Activated gamma-delta T cell treated with anti-CD3 and anti-CD28 coated beads, Interleukin-2, amount 50 U/mL, for 16 hours (primary cell): ENCODE measurements at places on chromosomes 4 and X.
A peak's percentile ranks its signal among the peaks of the same experiment; 100 is the strongest.

DNA sequence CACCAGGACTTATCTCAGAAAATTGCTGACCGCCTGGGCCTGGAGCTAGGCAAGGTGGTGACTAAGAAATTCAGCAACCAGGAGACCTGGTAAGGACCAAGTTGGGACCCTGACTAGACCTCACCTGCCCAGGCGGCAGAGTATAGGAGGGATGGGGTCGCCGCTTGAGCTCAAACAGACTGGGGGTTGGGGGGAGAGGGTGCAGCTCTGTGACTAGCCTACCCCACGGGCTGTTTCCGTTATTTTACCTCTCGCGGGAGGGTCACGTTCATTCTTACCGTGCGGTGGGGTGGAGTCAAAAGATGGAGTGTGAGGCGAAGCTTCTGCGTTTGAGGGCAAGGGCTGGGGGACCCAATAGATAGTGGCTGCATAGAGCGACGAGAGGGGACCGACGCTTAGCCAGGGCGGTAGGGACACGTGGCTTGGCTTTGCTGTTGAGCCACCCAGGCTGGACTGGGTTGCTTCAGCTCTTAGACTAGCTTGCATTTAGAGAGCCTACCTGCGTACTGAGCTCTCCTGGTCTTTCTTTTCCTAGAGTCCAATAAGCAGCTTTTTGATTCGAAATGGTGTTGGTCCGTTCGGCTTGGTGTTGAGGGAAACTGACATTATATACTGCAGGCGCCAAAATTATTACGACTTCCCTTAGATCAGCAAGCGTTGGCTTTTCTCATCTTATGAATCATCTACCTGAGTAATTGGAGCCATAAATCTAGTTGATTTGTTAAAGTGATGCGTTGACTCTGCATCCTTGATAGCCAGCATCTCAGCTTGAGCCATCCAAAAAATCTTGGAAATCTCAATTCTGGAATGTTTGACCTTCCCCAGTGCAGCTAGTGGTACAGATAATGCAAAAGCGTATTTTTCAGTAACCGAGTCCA is 591 bp downstream of the PRPS1 start:
- DNase-seq: peak; percentile 2

GRCh38 chrX:11382930-11383329 is 89.7 kb downstream of the AMELX start:
- DNase-seq: no peak

DNA sequence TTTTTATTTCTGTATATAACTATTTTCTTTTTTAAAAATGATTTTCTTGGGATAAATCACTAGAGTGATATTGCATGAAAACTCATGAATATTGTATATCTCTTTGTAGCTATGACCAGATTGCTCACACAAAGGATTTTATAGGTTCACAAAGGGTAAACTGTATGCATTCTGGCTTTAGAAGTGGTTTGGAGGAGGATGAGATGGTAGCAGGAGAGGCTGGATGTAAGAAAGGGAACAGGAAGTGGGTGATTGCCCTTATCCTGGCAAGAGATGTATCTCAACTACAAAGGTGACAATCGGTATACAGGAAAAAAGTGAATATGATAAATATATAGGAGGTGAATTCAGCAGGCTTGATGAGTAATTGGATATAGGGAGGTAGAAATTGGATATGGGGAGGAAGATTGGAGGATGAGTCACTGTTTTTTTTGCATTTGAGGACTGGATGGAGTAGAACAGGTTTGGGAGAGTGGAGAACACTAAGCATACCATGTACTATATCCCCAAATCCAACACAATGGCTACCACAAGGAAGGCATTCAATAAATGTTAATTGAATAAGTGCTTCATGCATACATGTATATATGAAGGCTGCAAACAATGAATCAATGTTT is 9.9 kb downstream of the FGG start:
- no peak for DNase-seq

DNA sequence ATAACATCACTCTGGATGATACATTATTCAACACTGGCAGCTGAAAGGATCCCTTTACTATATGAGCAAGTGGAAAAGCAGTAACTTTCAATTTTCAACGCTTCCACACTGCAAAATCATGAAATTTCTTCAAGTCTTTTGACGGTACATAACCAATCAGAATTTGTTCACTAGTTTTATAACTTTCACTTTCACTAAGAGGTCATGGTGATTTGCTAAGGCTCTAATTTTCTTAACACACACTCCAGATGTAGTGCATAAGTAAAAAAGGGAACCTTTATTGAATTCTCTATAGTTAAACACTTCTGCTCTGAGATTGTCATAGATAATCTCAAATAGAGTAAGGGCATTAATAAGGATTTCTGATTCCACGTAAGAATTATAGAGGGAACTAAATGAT is 4.1 kb downstream of the ARMCX2 start:
- DNase-seq: no peak

DNA sequence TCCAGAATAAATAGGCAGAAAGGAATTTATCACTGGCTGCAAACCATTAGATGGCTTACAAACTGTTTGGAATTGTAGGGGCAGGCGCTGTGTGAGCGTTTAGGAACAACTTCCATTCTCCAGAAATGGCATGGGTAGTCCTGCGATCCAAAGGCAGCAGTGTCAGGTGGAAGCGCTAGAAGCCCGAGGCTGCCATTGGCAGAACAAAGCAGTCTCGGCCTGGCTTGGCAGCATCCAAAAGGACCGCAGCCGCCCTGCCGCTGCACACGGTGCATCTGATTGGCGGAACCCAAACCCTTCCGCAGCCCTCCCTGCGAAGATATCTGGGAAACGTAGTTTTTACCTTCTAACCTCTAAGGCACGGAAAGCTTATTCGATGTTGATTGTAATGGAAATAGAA is 23.6 kb upstream of the YTHDC1 start:
- peak; percentile 24 for DNase-seq

- no peak for DNase-seq
These were observed 46.6 kb upstream of the CHRNA9 start for GRCh38 chr4:40288566-40288965.

- DNase-seq: no peak
These were observed 12.4 kb upstream of the FRYL start for GRCh38 chr4:48792348-48793006.

GRCh38 chrX:31331928-31332327 is 260.1 kb upstream of the FTHL17 start:
- no peak for DNase-seq

DNA sequence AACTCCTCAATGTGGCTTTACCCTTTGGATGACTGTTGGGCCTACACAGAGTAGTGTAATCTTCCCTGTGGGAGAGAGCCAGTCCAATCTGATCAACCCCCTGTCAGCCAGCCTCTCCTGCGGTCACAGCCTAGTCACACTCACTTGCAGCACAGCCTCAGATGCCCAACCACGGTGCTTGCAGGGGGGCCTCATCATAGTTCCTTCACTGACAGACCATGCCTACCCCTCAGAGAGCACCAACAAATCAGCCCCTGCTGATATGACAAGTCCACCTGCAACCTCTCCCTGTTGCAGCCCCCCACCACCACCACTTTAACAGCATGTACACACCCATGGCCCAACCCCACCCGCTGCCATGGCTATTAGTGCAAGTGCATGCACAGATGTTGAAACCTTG is 146.8 kb downstream of the HMGN5 start:
- no peak for DNase-seq

DNA sequence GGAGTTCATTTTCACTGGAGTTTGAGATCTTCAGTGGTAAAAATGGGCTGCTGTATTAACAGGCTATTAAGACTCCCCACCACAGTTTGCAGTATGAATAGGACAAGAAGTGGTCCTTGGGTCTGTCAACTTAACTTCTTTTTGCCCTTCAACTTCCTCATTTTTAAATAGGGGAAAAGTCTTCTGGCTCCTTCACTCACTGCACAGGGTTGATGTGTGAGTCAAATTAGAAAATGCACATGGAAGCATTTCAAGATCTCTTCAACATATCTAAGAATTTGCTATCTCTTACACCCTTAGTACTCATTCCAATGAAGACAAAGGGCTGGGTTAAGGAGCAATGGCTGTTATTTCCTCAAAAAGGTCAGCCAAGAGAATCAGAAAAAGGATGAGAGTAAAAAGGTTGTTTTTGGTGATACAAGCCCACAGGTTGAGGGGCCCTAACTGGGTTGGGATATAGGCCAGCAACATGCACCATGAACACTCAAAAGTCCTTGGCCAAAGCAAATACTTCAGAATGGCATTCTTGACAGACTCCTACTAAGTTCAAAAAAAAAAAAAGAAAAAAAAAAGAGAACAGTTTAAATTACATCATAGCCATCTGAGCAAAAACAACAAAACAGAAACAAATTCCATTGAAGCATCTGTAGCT is 13.4 kb downstream of the PDE5A start:
- DNase-seq: no peak

GRCh38 chrX:151711154-151711553 is 4.7 kb upstream of the FATE1 start:
- DNase-seq: no peak

- DNase-seq: no peak
These were observed 451 bp downstream of the SOD3 start for GRCh38 chr4:24795666-24796381.

GRCh38 chr4:66032571-66032970 is 362.3 kb upstream of the EPHA5 start:
- no peak for DNase-seq

DNA sequence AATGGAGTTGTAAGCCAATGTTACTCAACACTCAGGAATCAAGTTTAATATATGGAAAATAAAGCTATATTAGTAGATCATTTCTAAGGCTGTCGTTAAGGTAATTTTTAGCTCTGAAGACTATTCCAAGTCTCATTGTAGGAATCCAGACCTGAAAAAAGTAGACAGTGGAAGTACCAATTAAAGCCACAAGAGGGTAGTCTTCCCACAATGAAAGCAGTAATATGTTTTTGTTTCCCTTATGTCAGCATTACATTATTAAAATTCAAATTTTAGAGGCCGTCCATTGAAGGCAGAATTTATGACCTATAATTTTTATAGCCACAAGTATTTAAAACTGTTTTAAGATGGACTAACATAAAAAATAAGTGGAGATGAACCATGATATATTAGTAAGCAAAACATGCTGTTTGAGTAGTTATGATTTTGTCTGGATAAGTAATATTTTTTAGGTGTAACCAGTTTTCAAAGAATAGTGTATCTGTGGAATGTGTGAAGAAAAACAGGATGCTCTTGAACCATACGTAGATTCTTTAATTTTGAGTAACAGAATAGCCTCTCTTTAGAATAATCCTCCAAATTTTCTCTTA is 372.6 kb upstream of the TECRL start:
- no peak for DNase-seq

- DNase-seq: no peak
These were observed 753.6 kb downstream of the RAPGEF2 start for GRCh38 chr4:159856451-159856850.

DNA sequence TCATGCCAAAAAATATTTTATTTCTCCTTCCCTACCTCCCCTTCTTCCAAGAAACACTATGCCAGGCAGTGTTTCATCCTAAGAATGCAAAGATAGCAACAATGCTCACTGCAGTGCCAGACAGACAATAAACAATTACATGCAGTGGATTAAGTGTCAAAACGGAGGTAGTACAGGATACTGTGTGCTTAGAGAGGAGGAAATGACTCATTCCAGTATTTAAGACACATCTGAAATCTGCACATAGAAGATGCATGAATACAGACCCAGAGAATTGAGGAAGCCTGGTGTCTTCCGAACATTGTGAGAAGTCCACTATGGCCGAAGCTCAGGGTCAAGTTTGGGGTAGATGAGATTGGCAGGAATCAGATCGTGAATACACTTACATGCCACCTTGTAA is 326.4 kb downstream of the PPP3CA start:
- no peak for DNase-seq

GRCh38 chrX:124232523-124233201 is 99.8 kb upstream of the TEX13D start:
- DNase-seq: no peak

- no peak for DNase-seq
These were observed 10.0 kb downstream of the QRFPR start for GRCh38 chr4:121370729-121371325.

DNA sequence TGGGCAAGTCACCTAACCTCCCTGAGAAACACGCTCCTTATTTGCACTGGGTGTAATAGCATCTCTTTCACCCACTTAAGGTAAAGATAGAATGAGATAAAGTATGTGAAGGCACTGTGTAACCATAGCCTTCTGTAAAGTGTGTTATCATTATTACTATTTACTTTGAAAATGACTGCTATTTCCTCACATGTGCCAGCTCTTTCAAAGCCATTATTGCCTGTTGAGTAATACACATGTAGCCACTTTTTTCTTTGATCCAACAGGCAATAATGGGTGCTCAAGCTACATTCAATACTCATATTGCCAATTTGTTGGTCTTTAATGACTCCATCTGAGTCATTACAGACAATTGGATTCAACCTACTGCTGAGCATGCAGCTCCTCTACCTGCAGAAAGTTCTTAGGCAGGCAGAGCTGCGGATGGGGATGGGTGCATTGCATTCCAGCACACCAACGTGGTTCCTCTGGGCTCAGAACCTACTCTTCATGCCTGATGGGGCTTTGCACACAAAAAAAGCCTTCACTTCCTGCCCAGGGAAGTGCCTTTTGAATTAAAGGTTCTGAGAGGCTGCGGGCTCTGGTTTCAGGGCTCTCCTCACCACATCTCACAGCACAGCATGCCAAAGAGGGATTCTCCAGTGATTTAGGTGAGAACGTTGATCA is 9.7 kb downstream of the PTCHD1 start:
- DNase-seq: no peak

GRCh38 chr4:162683659-162684370 is 482.9 kb downstream of the NAF1 start:
- DNase-seq: no peak

DNA sequence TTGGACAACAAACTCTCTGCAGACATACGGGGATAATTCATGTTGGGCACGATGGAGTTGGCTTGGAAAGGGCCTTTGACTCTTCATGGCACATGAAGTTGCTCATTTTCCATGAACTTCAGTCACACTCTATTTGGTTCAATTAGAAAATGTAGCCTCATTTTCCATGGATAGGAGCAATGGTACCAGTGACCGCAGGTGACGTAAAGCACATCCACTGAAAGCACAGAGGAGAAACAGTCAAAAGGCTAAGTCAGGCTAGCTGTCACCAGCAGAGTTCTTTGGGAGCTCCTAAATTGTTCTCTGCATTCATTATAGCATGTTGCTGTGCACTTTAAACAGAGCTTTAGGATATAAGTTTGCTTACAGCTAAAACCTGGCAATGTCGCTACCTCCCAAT is 39.9 kb upstream of the MAP3K15 start:
- DNase-seq: no peak

DNA sequence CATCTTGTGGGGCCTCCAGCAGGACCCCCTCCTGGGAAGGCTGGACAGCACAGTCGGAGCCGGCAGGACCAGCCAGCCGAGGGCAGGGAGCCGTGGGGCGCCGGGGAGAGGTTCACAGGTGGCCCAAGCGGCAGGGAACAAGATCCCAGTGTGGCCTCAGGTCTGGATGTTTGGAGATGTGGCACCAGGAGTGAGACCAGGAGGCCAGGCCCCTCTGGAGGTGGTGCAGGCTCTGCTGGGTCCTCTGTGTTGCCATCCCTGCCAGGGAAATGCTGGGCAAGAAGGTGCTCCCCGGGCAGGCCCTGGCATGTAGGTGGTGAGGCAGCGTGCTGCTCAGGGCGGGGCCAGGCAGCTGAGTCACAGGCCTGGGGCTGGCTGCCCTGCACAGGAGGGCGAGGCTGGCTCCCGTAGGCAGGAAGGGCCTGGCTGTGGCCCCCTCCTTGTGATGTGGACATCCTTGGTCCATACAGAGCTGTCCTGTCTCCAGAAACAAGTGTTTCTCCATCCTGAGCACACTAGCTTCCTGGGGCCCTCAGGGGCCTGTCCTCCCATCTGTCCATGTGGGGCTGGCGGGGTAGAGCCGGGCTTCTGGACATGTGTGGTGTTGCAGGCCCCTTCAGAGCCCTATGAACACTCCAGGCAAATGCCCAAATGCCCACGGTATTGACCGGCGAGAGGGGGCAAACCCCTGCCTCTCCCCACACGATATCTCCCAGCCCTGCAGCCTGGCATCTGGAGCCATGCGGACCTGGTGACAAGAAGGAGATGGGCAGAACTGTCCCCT is 4.8 kb upstream of the HGFAC start:
- no peak for DNase-seq
